SK-N-MC (cell line): ENCODE measurements at places on chromosomes 4 and X.

GRCh38 chr4:84648863-84649647 is 66.1 kb downstream of the CDS1 start:
- DNase-seq = no peak

- DNase-seq = no peak
These were observed 376 bp upstream of the C4orf36 start for GRCh38 chr4:86892636-86892960.

- no peak for DNase-seq
These were observed 10.9 kb downstream of the MFAP3L start for GRCh38 chr4:170015285-170015684.

GRCh38 chr4:182236186-182236585 is 7.0 kb upstream of the TENM3 start:
- DNase-seq = no peak

DNA sequence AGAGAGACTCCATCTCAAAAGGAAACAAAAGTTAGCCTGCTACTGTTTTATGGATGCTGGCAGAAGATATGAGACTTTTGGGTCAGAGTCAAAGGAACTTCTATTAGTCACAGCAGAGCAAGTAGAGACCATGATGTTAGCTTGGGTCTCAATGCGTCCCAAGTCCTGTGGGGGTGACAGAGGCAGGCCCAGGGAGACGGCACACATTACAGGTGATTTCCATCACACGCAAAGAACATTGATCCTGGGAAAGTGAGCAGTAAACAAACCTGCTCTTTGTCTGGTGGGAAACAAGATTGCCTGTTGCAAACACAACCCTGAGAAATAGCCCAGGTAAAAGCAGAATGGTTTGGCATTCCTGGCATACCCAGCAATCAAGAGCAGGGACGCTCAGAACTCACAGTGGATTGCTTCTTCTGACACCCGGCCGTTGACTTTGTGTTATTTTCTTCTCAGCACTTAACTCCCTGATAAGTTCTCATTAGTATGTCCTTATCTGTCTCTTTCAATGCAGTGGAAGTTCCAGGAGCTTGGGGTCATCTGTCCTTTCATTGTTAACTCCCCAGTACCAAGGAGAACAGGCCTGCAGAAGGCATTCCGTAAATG is 51.2 kb upstream of the LGI2 start:
- no peak for DNase-seq

- DNase-seq = no peak
These were observed 12.6 kb upstream of the PHKA2 start for GRCh38 chrX:18996536-18996935.

DNA sequence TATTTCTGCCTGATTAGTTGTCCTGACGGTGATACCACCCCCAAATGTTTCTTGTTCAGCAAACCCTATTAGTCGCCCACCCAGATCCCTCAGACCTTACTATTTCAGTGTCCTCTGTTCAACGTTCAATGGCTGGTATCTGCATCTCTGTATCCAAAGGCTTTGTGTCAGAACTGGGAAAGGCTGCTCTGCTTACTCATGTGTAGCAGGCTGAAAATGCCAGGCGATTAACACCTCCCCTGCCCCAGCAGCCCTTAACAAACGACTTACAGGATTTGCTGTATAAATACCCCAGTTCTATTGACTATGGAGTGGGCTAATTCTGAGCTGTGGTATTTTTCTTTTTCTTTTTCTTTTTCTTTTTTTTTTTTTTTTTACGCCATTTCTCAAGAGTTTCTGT is 415.0 kb downstream of the ZNF674 start:
- DNase-seq = no peak

DNA sequence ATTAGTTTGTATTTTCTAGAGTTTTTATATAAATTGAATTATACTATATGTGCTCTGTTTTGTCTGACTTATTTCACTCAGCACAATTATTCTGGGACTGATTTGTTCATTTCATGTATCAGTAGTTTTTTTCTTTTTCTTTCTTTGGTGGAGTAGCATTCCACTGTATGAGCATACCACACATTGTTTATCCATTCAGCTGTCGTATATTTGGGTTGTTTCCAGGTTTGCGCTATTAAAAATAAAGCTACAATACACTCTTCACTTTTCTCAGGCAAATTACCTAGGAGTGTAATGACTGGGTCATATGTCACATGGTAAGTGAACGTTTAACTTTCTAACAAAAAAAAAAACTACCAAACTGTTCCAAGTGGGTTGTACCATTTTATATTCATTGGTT is 9.6 kb upstream of the OTUD4 start:
- no peak for DNase-seq

- DNase-seq = no peak
These were observed 43.8 kb downstream of the TNIP2 start for GRCh38 chr4:2712261-2712842.

GRCh38 chr4:158787709-158788475 is 19.1 kb downstream of the FNIP2 start:
- no peak for DNase-seq

GRCh38 chr4:159117968-159118367 is 15.1 kb downstream of the RAPGEF2 start:
- DNase-seq = no peak

DNA sequence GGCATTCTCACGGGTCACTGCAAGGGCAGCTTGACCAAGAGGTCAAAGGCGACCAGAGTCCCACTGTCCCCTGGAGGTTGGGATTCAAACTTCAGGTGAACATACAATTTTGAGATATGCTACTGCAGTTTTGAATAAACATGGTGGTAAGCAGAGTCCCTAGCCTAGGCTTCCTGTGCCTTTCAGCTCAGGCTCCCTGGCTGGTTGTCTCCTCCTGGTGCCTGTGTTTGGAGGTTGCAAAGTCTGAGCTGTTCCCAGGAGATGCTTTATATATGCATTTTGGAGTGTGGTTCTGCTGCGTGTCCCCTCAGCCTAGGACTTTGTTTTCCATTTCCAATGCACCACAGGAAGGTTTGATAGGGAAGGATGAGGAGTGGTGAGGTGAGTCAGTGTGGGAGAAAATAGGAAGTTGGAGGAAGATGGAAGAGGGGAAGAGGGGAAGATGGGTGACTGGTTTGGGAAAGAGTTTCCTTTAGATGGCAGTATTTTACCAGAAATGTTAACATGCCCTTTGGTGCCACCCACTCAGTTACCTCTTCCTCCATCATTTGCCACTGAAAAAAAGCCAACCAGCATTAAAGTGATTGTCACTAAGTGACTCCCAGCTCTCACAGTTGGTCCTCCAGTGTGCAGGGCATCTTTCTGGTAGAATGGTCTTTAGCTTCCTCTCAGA is 211.7 kb upstream of the AGTR2 start:
- no peak for DNase-seq

DNA sequence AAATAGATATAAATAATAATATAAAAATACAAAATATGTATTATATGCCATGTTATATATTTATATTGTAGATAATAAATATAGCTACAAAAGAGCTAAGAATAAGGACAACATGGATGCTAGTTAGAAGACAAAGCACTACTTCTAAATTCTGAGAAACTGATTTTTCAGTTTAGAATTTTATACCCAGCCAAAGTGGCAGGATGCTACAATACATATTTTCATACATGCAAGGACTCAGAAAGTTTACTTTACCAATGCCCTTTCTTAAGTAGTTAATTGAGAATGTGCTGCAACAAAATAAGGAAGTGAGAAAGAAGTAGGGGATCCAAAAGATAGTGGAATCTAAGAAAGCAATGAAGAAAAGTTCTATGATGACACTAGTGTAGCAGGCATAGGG is 64.5 kb downstream of the PDE5A start:
- no peak for DNase-seq

DNA sequence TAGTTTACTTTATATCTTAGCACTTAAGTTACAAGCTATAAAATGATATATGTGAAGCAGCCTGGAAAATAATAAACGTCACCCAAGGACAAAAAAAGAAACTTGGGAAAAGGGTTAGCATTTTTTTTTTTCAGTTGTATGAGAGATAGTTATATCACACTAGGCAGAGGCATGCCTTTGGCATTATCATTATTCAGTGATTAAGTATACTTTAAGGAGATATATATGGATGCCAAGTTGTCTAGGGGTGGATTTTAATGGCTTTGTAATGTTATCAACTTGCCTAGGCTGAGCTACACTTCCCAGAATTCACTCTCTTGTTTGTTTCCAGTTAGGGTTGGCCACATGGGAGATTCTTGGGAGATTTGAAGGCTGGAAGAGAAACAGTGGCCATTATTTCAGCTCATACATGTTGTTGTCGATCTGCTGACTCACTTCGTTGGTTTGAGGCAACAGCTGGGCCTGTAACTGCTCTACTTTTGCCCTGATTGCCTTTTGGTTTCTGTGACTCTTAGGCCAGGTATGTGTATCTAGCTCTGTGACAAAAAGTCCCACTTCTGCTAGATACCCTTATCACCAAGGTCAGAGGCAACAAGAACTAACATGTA is 11.5 kb upstream of the SRPX start:
- no peak for DNase-seq

GRCh38 chr4:159460371-159460770 is 357.5 kb downstream of the RAPGEF2 start:
- DNase-seq = no peak

GRCh38 chr4:108570993-108571569 is 49.3 kb upstream of the RPL34 start:
- no peak for DNase-seq

DNA sequence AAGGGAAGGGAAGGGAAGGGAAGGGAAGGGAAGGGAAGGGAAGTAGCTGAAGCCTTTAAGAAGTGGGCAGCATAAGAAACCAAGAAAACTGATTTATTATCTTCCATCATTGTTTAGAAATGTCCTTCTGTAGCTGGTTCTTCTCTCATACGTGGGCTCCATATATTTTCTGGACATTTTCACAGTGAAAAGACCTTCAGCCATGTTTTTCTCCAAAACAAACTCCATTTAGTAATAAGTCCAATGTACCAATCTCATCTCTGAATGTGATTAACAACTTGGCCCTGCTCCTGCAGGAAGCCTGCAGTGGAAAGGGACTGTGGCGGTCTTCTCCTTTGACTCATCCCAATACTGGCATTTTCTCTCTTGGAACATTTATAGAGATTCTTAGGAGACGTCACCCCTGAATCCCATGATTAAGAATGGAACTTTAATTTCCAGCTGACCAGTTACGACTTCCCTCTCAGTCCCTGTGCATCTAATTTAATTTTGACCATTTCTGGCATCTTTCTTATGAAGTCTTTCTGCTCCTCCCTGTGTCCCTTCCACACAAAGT is 96.6 kb upstream of the GUCY1A1 start:
- DNase-seq = no peak

DNA sequence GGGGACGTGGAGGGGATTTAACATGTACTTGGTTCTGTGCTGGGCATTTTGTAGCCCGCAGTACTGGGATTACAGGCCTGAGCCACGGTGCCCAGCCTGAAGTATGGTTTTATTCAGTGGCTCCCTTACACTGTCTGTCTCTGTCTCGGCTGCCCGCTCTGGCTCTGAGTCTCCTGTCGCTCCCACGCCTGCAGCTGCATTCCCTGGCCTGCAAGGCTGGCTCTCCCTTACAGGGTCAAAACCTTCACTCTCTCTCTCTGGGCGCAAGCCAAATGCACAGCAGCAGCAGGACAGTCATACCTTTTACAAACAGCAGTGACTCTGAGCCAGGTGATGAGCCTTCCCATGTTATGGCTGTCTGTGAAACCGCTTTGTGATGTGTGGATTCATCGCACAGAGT is 72.1 kb downstream of the HTRA3 start:
- no peak for DNase-seq

GRCh38 chrX:111110098-111110775 is 14.2 kb downstream of the PAK3 start:
- DNase-seq = no peak

DNA sequence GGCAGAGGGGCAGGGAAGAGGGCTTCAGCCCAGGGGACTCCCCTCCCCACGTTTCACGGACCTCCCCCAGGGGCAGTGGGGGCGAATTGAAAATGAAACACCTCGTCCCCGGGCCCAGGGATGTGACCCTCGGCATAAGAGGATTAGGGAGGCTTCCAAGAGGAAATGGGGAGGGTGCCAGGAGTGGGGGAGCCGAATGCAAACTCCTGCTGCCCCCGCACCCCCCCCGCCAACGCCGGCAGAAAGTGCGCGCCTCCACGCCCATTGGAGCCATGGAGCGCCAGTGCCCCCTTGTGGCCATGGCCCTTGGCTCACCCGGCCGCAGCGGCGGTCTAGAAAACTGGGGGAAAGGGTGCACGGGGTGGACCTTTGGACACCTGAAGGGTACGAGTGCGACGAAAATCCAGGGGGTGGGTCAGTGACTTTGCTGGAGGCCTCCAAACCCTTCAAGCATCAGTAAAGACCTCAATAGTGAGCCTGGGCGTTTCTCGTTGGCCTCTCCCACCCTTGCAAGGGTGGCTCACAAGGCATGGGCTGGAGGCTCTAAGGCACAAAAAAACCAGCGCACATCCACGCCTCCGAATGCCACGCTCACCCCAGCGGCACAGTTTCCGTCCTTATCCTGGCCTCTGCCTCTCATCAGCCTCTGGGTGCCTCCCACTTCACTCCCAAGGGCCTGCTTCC is 120.8 kb upstream of the PJA1 start:
- DNase-seq = no peak

DNA sequence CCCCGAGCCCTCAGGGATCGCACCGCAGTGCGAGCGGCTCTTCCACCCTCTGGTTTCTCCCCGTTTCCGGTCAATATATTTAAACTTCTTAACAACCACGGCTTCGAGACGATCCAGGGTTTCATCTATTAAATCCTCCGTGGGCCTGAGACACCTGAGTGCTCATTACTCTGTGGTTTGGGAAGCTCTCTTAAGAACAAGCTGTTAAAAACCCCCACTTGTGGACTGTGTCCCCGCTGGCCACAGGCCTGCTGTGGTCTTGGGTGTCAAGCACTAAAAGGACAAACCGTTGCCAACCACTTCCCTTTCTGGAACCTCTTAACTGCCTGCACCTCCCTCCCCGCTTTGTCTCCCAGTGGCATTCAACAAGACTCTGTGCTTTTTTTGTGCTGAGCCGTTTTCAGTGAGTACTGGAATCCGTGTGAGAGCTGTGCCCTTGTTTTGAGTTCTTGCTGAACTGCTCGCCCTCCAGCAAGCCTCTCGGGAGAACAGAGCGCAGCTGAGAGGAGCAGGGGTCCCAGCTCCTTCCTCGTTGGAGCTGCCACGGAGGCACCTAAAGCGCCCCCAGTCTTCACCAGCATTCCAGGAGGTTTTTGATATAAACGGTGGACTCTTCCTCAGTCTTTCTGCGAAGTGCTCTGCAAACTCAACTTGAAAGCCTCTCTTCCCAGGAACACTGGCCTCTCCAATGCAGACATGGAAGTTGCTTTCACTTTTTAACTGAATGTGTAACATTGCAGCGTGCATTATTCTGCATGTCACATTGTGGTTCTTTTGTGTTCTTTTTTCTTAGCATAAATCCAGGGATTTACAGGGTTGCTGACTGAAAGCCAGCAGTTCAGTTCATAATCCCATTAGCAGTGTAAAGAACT is 691 bp upstream of the IGFBP7 start:
- DNase-seq = no peak
